MG63 (cell line): ENCODE measurements at places on chromosomes 13 and 19. TPM values are rescaled to one million over a fixed set of nuclear protein-coding genes. Genes with fewer than 3 reads are reported as not detected.

DNA sequence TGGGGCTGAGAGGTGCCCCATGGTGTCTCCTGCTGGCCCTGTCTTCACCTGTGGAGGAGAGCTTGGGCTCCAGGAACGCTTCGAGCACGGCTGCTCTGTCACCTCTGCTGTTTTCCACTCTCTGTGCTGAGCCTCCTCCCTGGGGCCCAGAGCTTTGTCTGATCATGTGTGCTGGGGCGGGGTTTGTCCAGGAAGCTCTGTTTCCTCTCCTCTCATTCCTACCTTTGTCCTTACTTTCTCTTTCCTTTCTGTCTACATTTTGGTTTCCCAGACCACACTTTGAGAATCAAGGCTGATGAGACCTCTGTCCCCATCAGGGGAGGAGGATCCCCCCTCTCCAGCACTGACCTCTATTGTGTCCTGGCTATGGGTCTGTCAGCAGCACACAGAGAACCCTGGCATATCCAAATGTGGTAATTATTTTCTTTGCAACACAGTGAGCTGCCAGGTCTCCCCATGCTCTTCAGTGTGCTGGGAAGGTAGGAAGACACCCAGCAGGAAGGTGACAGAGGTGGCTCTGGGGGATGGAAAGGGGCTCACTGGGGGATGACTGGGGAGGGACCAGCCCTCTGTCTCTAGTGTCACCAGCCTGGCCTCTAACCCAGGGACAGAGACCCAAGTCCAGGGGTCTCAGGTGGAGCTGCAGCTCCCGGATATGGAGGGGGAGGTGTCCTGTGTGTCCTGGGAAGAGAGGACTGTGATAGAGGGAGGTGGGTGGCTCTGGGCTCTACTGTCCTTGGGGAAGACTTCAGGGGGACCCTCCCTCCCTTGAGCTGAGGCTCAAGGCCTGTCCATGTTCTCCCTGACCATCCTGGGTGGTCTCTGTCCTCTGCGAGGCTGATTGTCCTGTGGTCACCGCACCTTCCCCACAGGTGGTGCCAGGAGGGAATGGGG is at the start of gene CEACAM1:
CEACAM1 (minus strand) TSS at position 128 of the 894 bp plus-strand sequence; CDS start at position 21, 107 bp downstream.
- no peak for DNase-seq

- no peak for DNase-seq
Measured at GRCh38 chr19:34188408-34188807, 16.1 kb downstream of the LSM14A start.

- DNase-seq: no peak
Measured at GRCh38 chr13:60093425-60094019, 70.2 kb downstream of the DIAPH3 start.

Gene NANOS2
- not detected in 2 replicates for total RNA-seq

DNA sequence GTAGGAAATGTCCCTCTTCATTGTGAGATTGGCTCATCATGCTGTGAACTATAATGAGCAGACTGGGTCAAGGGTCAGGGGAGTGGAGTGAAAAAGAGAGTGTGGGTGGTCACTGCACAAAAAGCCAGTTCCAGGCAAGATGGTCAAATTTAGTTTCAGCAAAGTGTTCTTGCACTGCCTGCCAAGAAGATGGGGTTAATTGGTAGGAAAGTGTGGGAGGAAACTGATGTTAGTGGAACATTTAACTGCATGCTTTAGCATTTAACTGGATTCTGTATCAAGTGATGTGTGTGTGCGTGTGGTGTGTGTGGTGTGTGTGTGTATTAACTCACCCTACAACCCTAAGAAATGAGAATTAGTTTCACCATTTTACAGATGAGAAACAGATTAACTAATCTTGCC is 131.6 kb downstream of the COG6 start:
- DNase-seq: no peak

- no peak for DNase-seq
Measured at GRCh38 chr19:19748249-19748938, 15.5 kb upstream of the ZNF14 start.

DNA sequence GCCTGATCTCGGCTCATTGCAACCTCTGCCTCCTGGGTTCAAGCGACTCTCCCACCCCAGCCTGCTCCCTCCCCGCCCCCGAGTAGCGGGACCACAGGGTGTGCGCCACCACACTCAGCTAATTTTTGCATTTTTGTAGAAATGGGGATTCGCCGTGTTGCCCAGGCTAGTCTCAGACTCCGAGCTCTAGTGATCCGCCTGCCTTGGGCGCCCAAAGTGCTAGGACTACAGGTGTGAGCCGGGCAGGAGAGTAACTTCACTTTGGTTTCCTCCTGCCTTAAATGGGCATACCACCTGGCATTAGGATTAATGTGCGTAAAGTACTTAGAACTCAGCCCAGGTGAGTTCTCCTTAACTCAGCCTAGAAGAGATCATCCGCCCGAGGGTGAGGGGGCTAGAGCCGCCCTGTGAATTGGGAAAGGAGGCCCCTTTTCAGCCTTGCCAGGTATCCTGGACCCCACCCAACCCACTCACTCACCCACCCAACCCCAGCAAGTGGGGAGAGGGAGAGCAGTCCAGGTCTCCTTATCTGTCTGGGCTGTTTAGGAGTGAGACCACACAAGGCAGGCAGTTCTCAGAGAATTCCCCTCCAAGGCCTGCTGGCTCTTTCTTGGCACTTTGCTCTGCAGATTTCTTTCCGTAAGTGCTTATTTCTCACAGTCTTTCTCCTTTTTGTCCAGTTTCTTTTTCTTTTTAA is 1.2 kb upstream of the ZFP36 start:
- DNase-seq: no peak

- no peak for DNase-seq
Measured at GRCh38 chr19:10325732-10326131, 7.6 kb downstream of the RAVER1 start.

Gene SSC5D
- total RNA-seq: 1.4 TPM in 1 of 2 replicates, not detected in the other

DNA sequence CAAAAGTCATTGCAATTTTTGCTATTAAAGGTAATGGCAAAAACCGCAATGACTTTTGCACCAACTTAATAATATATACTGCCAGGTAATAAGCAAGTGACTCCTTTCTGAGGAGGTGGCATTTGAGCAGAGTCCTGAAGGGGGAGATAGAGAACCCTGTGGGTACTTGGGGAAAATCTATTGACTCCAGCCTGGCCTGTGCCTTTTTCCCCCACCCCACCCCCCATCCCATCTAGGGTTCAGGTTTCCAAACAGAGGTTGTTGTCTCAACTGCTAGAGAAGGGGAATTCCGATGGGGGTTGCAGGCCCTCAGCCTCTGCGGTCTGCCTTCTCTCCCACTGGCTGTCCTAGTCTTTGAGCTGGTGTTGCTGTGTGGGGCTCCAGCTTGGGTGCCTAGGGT is 11.5 kb downstream of the S1PR2 start:
- DNase-seq: peak; percentile 43

- peak; percentile 40 for DNase-seq
Measured at GRCh38 chr19:2055931-2056836, 5.1 kb upstream of the MKNK2 start.

- DNase-seq: no peak
Measured at GRCh38 chr13:30493658-30494381, 28.1 kb upstream of the HMGB1 start.

GRCh38 chr13:38348861-38349389 is 726 bp upstream of the UFM1 start:
- DNase-seq: peak; percentile 11

Gene LAIR2
- not detected in 2 replicates for total RNA-seq

- DNase-seq: no peak
Measured at GRCh38 chr13:33015791-33016323, 366 bp upstream of the KL start.

Gene TMIGD2
- not detected in 2 replicates for total RNA-seq

Gene LRRC63
- total RNA-seq: 0.16 TPM in 1 of 2 replicates, not detected in the other

GRCh38 chr13:27821566-27821965 is 29.3 kb downstream of the GSX1 start:
- no peak for DNase-seq

- DNase-seq: no peak
Measured at GRCh38 chr13:32951580-32951979, 64.6 kb upstream of the KL start.

Gene ATP4B
- not detected in 2 replicates for total RNA-seq

GRCh38 chr13:42832341-42833096 is 51.1 kb downstream of the FAM216B start:
- DNase-seq: peak; percentile 81

GRCh38 chr19:47063874-47064273 is 15.4 kb upstream of the TMEM160 start:
- DNase-seq: no peak

Gene EGLN2
- total RNA-seq: 63.2 and 140 TPM in 2 replicates

GRCh38 chr13:82407321-82407720 is 1475.0 kb downstream of the SLITRK1 start:
- DNase-seq: no peak
